ENCODE measurements at places on chromosomes 3 and 15. TPM values are rescaled to one million over a fixed set of nuclear protein-coding genes. Genes with fewer than 3 reads are reported as not detected.

HTR3C gene
- not detected for total RNA-seq

SRGAP3 gene
- total RNA-seq, result 16.1 TPM

PLXNA1 gene
- total RNA-seq, result 84.7 TPM

RNU6-1 gene
- not detected for total RNA-seq

MME gene
- 12.8 TPM for total RNA-seq
